ENCODE measurements at places on chromosomes 2 and 18.

DNA sequence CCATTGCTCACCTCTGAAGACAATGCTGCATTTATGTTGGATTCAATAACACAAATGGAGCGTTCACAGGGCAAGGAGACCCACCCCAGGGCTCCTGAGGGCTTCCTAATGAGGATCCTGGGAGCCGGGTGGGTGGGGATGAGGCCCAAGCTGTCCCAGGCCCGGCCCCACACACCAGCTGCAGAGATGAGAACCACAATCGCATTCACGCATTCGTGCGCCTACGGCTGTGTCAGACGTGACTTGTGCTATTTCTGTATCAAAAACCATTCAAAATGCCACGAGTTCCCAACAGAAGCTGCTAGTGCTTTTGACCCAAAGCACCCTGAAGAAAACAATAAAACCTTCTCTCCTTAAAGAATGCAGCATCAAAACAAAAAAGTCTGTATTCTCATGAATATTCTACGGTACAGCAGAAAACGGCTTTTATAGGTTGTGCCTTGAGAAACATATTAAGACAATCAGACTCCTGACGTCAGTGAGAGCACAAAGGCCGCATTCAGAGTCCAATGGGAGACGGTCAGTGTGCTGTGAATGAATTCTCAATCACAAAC lies 205.4 kb downstream of the HDAC4 start:
- DNase-seq = no peak

DNA sequence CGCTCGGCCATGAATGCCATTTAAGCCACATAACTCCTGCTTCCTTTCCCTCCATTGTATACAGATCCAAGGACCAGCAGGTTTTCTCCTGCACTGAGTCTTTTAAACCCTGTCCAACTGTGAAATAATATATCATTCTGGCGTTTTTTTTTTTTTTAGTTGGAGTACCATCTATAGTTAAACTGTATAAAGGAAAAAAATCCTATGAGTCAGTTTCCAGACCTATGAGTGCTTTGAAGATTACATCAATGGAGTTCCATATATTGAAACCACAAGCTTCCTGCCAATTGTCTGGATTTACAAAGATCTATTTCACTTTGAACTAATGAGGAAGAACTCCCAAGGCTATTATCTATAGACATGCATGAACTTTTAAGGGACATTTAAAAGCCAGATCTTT lies 2.4 kb upstream of the MALT1 start:
- DNase-seq = no peak

GRCh38 chr2:152497481-152498052 lies 162.6 kb downstream of the FMNL2 start:
- DNase-seq = peak; percentile 68

DNA sequence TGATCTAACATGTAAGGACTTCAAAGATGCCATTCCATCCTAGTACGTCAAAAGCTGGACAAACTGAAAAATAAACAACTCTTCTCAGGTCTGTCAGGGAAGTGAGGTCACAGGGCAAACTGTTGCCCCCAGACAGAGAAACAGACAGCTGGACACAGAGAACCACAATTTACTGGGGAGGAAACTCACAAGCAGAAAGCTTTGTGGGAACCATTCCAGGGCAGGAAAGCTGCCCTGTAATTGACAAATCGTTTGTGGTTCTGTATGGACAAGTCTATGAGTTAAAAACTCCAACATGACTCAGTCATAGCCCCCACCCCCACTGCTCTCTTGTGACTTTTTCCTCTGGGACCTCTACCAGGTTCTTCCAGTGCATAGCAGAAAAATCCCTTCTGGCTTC lies 28.4 kb downstream of the MCEE start:
- DNase-seq = no peak

DNA sequence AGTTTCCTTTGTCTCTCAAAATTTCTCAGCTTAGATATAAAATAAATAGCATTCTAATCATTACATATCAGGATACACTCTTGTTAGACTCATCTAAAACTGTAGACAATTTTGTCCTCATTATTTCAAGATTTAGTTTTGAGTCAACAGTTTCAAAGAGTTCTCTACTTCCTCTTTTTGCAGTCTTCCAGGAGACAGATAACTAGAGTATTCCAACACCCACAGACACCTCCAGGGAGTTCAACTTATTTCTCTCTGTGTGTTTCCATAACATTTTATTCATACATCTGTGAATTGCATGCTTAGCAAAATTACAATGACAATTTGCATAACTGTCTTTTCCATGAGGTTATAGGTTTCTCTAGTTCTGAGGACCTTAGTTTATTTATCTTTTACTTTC lies 166.6 kb upstream of the HNMT start:
- no peak for DNase-seq

- DNase-seq = no peak
Measured at GRCh38 chr18:32804134-32804888, 31.5 kb upstream of the KLHL14 start.

DNA sequence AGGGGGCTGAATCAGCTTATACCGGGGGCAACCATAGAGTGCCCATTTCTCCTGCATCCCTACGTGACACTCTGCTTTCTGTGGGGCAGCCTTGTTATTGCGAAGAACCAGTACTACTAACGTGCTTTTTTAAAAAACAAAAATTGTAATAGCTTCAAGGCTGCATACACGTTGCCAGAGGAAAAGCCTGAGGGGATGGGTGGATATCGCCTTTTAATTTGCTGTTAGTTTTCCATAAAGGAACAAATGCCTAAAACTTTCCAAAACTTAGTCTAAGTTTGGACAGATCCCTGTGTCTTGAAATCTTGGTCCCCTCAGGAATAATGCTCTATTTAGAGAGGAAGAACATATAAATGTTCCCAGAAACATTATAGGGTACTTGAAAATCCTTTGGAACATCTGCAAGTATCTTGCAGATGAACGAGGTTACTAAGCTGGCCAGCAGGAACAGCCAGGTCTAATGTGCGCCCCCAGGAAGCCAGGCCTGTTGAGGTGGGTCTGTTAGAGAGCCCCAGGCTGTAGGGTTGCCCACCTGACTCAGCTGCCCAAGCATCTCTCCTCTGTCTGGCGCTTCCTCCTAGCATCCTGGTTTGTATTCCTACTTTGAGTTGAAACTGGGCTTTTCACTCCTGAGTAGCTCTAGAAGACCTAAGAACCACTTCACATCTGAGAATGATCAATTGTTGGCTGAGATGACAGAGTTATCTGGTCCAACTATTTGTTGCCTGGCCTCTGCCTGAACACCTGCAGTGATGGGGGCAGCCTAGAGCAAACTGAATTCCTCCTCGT lies 96.9 kb downstream of the TGOLN2 start:
- no peak for DNase-seq

- DNase-seq = peak; percentile 6
Measured at GRCh38 chr2:179861416-179862067, at the start of gene ZNF385B. ZNF385B (minus strand) TSS chr2:179861612.

GRCh38 chr2:170362871-170363631 lies 185.1 kb downstream of the MYO3B start:
- no peak for DNase-seq

- no peak for DNase-seq
Measured at GRCh38 chr2:139438478-139438877, 658.3 kb upstream of the NXPH2 start.

GRCh38 chr2:30799366-30799765 lies 7.9 kb downstream of the CAPN13 start:
- no peak for DNase-seq

DNA sequence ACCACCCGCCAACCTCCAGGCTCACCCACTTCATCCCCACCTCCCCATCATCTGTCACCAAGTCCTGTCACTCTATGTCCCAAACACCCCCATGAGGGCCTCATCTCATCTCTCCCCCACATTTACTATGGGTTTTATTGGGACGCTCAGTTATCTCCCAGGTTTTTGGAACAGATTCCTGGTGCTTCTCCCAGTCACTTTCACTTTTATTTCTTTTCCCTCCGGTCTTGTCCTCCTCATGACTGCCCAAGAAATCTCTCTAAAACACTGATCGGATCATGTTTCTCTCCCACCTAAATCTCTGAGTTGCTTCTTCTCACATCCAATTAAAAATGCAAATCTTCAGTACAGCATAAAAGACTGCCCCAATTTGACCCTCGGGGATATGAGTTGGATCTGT lies 273.1 kb downstream of the PHLPP1 start:
- DNase-seq = no peak

DNA sequence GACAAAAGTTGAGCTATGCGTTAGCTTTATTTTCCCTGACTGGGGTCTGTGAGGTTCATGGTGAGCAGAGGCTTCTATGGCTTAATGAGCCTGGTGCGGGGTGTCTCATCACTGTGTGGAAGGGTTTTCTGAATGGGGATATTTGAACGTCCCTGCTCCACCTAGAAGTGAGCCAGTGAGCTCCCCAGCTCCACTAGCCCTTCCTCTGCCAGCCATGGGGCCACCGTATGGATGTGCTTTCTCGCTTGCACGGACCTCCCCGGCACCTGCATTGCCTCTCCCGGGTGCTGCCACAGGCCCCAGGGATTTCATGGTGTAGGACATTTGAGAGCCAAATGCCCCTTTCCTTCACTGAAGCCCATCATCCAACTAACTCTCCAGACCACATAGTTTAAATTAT lies 37.8 kb downstream of the CYP26B1 start:
- DNase-seq = no peak

GRCh38 chr2:75716406-75716805 lies 5.7 kb upstream of the GCFC2 start:
- no peak for DNase-seq

DNA sequence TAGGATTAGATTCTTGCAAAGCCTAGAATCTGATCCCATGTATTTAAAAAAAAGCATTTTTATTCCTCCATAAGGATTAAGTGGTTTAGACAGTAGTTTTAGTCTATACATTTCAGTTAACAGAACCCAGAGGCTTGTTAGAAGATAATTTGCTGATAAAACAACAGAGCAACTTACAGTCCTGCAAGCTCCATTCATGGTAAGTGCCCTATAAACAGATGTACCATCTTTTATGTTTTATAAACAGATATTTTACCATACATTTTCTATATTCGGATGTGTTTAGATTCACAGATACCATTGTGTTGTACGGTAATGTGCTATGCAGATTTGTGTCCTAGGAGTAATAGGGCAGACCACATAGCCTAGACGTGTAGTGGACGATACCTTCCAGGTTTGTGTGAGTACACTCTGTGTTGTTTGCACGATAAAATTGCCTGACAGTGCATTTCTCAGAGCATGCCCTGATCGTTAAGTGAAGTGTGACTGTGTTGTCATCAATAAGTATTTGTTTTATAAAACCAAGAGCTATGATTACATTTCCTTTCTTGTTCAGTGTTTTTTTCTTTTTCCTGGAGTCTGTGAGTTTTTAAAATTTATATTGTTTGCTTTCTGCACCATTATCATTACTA lies 54.2 kb downstream of the CERS6 start:
- DNase-seq = no peak

DNA sequence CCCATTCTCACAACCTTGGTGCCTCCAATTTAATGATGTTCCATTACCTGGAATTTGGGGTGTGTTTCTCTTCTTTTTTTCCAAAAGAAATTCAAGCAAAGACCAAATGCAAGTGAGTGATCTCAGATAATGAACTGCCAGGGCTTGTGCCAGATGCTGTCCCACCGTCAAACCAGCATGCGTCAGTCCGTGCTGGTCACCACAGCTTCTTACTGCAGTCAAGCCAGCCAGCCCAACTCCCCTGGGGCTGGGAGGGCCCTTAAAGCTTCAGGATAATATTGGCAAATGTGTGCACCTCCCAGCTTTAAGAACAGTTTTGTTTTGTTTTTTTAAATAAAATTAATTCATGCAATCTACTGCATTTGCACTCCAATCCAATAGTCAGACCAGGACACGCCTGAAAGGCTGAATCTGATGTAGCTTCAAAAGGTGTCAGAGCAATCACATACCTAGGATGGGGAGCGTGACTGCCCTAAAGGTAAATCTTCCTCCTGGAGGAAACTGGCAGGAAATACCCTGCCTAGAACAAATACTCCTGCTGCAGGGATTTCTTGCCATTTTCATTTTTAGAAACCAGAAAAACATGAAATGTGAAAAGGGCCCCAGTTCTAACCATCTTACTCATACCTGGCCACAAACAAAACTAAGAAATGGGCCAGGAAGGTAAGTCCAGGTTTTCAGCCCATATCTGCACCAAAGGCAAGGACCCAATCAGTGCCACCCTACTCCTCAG lies 26.8 kb upstream of the SP3 start:
- DNase-seq = peak; percentile 61

DNA sequence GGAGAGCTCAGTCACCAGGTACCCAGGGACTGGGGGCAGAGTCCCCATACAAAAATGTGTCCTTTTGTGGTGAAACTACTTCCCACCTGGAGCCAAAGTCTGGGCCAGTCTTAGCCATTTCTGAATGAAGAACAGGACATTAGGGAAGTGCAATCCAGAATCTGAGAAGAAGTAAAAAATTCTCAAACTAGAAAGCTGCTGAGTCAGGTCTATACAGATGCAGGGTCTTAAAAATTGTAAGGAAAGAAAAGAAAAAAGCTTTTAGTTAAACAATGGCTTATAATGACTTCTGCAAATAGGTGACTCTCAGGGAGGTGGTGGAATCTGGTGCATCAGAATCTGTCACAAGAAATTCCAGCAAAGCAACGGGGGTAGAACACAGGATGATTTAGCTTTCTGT lies 13.5 kb downstream of the ZBTB7C start:
- no peak for DNase-seq

- no peak for DNase-seq
Measured at GRCh38 chr2:182006595-182007341, 21.1 kb downstream of the PPP1R1C start.

GRCh38 chr2:234873828-234874173 lies 78.0 kb upstream of the SH3BP4 start:
- no peak for DNase-seq

DNA sequence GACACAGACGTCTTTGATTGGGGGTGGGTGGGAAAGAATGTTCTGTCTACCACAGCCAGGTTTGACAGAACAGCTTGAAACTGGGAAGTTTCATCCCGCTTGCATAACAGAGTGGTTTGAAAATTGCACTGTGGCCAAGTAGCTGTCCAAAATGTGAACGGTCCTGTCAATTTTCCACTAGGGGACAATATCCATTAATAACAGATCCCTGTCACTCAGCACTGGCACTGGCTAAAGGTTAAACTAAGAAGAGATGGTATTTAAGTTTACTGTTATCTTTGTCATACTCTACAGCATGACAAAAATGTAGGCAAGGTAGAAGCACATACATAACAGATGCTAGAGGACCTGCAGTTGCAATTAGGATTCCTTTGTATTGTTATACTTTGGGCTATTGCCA lies 55.6 kb upstream of the ACMSD start:
- no peak for DNase-seq

- no peak for DNase-seq
Measured at GRCh38 chr2:167489325-167489724, 601.0 kb downstream of the XIRP2 start.

- no peak for DNase-seq
Measured at GRCh38 chr2:160479269-160479668, 14.3 kb downstream of the RBMS1 start.

GRCh38 chr2:28359222-28360057 lies 33.2 kb upstream of the FOSL2 start:
- no peak for DNase-seq

GRCh38 chr2:170817093-170818035 lies 677 bp downstream of the GAD1 start:
- DNase-seq = no peak

GRCh38 chr2:158489366-158490112 lies 32.8 kb downstream of the PKP4 start:
- no peak for DNase-seq

GRCh38 chr2:671072-671471 lies 6.1 kb downstream of the TMEM18 start:
- DNase-seq = no peak

- no peak for DNase-seq
Measured at GRCh38 chr18:23640052-23640451, 22.7 kb downstream of the ANKRD29 start.

All from thyroid gland (tissue), 4 donors.